Aorta (tissue), 5 donors: ENCODE measurements at places on chromosomes 6 and 20.
A peak's percentile ranks its signal among the peaks of the same experiment; 100 is the strongest.

GRCh38 chr6:53752856-53753255, 41.9 kb upstream of the LRRC1 start:
- no peak for DNase-seq

DNA sequence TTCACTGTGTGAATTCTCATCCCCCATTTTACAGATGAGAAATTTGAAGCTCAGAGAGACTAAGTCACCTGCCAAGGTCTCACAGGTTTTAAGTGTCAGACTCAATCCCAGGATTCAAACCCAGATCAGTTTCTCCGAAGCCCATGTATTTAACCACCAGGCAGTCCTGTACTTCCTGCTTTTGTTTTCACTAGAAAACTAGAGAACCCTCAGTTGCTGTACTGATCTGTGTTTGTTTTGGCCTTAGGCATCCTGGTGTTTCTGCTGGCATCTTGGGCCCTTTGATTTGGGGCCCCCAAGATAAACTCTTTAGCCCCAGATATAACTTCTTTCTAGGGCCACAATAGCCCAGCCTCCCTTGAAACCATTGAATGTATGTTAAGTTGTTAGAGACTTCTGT, 36.5 kb downstream of the PPP1R16B start:
- no peak for DNase-seq

DNA sequence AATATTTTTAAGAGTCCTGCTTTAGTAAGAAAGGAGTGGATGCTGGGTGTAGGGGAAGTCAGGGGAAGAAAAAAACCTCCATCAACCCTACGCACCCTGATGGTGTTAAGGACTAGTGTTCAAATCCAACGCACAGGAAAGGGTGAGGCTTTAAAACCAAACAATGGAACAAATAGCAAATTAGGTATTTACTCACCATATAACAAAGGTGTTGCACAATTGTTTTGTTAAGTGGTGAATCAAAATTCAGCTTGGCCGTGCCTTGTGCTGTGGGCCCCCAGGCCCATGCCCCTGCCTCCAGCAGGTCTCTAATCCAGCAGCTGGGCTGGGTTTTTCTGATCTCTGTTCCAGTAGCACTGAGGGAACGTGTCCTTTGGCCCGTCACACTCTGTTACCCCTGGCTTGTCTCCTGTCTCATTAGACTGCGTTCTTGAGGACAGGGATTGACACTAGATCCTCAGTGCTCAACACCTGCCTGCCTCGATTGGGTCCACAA, 11.8 kb downstream of the FAM83D start:
- DNase-seq = no peak

DNA sequence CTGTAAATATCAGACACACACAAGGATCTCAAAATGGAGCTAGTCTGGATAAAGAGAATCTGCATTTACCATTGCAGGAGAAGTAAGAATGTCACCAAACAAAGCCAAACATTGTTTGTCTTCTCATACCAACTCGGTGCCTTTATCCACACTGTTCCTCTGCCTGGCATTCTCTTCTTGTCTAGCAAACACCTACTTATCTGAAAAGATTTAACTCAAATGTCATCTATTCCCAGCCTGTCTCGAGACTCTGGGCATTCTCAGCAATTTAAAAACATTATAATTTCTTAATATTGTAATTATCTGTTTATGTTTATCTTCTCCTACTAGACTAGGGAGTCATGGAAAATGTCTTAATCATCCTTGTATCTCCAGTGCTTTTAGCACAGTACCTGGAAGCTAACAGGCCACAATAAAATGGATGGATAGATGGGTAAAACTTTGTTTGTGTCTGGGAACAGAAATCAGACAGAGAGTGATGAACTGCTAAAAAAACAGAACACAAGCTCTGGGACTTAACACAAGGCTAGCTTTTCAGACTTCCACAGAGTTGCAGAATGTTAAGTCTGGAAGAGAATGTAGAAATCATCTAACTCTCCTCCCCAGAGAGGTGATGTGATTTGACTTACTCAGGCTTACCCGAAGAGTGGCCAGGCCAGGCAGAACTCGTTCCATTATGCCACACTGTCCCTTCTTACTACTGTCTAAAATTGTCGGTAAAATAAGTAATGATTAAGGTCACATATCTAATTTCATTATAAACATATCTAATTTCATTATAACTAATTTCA, 42.3 kb upstream of the FAM83C start:
- DNase-seq = no peak

DNA sequence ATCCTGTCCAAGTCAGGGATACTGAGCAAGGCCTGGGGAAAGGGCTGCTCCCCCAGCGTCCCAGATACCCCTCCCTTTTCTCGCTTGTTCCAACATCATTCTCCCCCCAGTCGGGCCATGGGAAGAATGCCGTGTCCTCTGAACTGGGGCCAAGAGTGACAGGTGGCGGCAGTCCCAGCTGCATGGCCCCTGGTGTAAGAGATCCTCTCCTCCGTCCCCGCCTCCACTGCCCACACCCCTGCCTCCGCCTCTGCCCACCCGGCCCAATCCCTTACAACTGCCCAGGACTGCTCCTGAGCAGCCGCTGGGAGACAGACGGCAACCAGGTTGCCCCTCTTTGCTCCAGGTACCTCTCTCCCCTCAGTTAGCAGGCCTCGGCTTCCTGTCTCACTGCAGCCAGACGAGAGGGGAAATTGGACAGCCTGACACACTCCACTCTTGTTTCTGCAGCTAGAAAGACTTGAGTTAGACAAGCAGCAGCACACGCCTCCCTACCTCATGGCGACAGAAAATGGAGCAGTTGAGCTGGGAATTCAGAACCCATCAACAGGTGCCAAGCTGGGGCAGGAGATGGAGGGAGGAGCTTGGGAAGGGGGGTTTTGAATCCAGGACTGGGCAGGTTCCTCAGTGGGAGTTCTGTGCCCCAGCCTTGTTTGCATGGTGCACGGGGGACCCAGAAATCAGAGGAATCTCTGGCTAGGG, at the start of gene MYLK2:
TSS of gene MYLK2 (plus strand) at position 274 of the 702 bp plus-strand sequence. CDS start at position 499, 225 bp downstream.
- peak; percentile 70 for DNase-seq

- DNase-seq = no peak
These were observed 148.0 kb upstream of the ZNF217 start for GRCh38 chr20:53741726-53742028.

- no peak for DNase-seq
These were observed 6.8 kb downstream of the PRL start for GRCh38 chr6:22290045-22290444.

DNA sequence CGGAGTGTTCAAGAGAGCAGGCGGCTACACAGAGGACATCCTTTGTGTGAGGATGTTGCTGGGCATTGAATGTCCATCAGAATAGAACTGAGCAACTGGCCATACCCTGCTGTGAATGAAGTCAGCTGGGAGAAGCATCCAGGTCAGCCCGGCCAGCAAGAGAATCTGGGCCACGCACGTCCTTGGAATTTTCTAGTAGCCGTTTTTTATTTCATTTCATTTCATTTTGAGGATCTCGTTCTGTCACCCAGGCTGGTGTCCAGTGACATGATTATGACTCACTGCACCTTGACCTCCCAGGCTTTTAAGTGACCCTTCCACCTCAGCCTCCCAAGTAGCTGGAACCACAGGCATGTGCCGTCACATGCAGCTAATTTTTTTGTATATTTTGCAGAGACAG, 97.9 kb downstream of the SSR1 start:
- no peak for DNase-seq

- peak; percentile 37 for DNase-seq
These were observed 10.5 kb upstream of the BHLHE23 start for GRCh38 chr20:63017076-63017825.

DNA sequence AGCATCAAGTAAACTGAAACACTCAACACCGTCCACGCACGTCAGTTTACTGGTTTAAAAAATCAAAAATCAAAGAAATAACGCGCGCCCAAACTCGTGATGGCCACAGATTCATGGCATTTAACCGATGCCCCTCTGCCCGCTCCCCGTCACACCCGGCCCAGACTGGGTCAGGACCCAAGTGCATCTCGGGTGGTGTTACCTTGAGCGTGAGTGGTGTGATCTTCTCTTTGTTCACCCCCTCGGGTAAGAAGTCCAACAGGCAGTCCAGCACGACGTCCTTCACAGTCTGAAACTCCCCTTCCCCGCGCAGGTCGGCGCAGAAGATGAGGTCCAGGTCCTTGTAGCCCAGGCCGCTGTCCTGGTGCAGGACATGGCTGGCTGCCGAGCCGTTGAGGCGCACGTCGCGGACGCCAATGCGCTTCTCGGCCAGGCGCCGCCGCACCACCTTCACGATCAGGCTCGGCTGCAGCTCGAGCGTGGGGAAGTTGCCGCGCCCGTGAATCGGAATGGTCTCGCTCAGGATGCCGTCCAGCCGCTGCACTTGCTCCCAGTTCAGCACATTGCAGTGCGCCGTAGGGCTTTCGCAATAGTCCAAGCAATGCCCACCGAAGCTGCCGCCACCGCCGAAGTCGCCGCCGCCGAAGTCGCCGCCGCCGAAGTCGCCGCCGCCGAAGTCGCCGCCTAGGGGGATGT, 945 bp downstream of the TENT5A start:
- DNase-seq = peak; percentile 83

DNA sequence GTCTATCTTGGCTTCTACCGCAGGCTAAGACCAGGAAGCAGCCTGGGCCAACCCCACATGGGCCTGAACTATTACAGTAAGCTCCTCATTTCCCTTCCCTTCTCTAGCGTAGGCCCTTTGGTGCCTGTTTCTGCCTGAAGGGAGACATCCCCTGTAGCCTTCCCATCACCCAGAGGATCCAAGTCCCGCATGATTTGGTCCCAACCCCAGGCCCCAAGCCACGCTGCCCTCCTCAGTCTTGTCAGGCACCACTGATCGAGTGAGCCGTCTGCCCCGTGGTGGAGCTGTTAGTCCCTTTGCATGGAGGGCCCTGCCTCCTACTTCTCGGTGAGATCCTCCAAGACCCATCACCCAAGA, 46.4 kb downstream of the EBF4 start:
- no peak for DNase-seq

DNA sequence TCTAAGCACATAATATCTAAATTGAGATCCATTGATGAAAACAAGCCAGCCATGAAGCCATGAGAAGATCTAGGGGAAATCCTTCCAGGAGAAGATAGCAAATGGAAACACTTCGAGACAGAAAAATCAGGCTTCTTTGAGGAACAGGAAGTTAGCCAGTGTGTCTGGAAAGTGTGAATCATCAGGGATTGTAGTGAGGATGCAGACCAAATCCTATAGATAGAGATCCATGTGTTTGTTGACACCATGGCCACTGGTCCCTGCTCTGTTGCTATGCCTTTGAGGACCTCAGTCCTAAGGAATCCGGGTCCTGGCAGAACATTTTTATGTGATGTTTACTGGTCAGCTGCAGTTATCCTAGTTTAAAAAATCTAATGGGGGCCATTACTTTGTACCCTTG, 6.6 kb upstream of the ELOVL2 start:
- no peak for DNase-seq

- no peak for DNase-seq
These were observed 13.2 kb downstream of the HSPA12B start for GRCh38 chr20:3745686-3746173.

GRCh38 chr20:41118632-41119031, 18.7 kb upstream of the PLCG1 start:
- DNase-seq = no peak

GRCh38 chr6:52019092-52019491, 68.3 kb downstream of the PKHD1 start:
- DNase-seq = no peak
